Stimulated activated CD4-positive, alpha-beta T cell treated with anti-CD3 and anti-CD28 coated beads, Interleukin-4, amount 100 ng/mL, for 24 hours (primary cell): ENCODE measurements at places on chromosomes 4 and X.

GRCh38 chrX:13059637-13060499, 15.4 kb upstream of the FAM9C start:
- DNase-seq = no peak

- DNase-seq = no peak
Measured at GRCh38 chr4:177923888-177924287, 481.7 kb upstream of the AGA start.

- DNase-seq = no peak
Measured at GRCh38 chr4:140357868-140358267, 15.6 kb upstream of the SCOC start.

- no peak for DNase-seq
Measured at GRCh38 chrX:43860646-43861370, 21.4 kb downstream of the MAOB start.

- DNase-seq = no peak
Measured at GRCh38 chrX:20135944-20136343, 5.7 kb downstream of the EIF1AX start.

DNA sequence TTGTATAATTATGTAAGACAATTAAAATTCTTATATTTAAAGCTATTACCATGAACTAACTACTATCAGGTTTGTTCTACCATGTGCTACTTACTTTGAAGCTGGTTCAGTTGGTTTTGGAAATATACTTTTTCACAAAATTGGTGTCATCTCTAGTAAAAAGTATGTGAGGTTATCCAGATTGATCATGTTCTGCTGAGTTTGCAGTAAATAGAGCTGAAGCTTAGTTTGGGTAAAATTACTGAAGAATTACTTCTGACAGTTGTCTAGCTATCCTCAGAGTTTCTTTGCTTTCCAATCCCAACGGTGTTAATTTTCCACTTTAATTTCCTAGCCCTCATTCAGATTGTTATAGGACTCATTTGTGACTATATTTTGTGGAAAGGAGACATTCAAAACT, 184.2 kb downstream of the FAT4 start:
- DNase-seq = no peak

DNA sequence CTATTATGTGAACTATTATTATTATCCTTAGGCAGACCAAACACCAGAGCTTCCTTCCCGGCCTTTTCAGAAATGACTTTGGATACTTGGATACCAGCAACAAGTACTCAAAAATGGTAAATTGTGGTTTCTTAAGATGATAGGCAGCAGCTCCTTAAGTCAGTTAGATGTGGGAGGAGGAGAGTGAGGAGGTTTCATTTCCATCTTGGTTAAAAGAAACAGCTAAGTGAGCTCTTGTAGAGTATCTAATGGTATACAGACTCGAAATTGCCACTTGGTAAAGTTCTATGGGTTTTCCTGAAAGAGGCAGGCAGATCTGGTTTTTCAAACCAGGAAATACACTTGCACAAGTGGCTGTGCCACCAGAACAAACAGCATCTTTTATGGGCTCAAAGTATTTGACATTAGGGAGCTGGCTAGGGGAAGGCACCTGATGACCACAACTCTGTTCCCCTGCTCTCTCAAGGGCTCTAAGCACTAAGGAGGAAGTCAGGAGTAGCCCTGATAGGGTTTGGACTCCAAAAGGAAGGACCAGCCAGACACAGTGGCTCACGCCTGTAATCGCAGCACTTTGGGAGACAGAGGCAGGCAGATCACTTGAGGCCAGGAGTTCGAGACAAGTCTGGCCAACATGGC, 130.9 kb downstream of the TMEM164 start:
- no peak for DNase-seq

- no peak for DNase-seq
Measured at GRCh38 chrX:57918750-57919436, 8.6 kb upstream of the ZXDA start.

GRCh38 chr4:101695176-101695575, 95.4 kb upstream of the BANK1 start:
- no peak for DNase-seq

DNA sequence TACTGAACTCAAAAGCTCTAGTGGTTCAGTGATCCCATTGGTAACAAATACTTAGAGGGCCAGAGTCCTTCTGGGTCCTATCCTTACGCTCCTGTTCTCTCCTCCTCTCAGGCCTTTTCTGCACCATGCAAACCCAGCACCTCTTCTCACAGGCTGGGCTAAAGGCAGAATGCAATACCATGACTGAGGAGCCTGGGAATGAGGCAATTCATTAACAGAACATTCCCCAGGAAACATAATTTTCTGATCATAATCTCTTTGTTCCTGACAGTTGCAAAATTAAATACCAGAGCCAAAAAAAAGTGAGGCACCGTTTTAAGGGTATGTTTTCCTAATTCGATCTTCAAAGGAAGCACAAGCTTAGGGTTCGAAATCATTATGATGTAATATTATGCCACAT, 9.0 kb downstream of the SORBS2 start:
- no peak for DNase-seq

DNA sequence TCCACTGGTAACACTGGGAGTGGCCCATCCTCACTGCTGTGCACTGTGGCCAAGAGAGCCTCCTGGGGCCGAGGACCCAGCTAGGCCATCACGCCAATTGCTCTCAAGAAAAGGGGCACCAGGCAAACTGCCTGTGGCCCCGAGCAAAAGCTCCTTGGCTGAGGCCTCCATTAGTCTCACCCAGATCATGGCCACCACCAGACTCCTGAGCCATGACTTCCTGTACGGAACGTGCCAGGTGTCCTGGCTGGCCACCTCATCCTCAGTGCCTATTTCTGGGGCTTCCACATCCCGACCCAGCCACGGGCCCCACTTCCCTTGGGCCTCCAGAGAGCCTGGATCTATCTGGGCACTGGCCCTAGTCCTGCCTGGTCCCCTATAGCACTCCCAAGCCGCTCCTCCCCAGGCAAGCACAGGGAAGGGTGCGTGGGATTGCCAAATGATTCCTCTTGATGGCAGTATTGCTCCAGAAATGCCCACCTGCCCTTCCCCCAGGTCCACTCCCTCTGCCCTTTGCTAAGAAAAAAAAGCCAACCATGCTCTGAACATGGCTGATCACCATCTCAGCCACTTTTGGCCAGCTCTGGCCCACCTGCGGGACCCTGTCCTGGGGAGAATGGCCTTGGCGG, 212.6 kb upstream of the AGTR2 start:
- DNase-seq = no peak

DNA sequence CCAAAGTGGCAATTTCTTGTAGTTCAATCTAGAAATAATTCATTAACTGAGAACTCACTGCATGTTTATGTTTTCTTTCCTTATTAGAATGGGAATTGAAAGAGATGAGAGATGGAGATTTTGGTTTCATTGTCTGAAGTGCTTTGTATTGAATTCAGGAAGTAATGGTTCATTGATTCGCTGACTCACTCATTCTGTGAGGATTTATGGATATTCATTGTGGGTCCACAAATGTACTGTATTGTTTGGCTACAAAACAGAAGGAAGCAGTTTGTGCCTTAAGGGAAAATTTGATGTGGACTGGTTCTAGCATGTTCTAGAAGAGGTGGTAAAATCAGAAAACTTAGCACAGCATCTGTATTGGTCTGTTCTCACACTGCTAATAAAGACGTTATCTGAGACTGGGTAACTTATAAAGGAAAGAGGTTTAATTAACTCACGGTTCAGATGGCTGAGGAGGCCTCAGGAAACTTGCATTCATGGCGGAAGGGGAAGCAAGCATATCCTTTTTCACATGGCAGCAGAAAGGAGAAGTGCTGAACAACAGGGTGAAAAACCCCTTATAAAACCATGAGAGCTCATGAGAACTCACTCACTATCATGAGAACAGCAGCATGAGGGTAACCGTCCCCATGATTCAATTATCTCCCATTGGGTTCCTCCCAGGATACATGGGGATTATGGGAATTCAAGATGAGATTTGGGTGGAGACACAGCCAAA, 132.3 kb upstream of the VCX3A start:
- no peak for DNase-seq

GRCh38 chr4:176066757-176067156, 1.1 kb downstream of the WDR17 start:
- no peak for DNase-seq

GRCh38 chr4:113289766-113290165, 240.3 kb downstream of the ANK2 start:
- no peak for DNase-seq

DNA sequence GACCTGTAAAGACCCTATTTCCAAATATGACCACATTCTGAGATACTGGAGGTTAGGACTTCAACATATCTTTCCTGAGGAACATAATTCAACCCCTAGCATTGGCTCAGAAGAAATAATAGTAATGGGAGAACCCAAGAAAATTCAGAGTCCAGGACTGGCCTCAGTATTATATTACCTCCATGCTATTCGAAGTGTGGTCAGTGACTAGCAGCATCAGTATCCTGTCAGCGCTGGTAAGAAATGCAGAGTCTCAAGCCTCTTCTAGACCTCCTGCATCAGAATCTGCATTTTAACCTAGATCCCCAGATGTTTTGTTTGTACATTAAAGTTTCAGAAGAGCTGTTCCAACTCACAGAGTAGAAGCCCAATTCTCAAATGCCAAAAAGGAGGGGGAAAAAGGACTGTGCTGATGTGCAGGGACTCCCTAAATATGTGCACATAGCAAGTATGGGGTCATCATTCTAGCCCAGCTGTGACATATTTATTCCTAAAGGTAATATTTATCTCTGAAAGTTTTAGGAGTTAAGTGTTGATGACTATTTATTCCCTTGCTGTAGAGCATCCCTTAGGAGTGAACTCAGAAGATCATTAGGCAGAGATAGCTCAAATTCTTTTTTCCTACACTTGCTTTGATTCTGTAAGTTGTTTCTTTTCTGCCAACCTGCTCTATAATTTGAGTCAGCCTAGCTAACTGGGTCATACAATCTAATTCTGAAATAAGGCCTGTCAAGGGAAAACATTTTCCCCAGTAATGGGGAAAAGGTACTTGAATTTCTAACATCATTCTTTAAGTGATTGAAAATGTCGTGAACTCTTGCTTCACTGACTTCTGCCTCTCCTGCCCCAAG, 361.9 kb downstream of the ARHGAP24 start:
- DNase-seq = no peak

- DNase-seq = no peak
Measured at GRCh38 chrX:64642482-64642881, 247.2 kb upstream of the MTMR8 start.

DNA sequence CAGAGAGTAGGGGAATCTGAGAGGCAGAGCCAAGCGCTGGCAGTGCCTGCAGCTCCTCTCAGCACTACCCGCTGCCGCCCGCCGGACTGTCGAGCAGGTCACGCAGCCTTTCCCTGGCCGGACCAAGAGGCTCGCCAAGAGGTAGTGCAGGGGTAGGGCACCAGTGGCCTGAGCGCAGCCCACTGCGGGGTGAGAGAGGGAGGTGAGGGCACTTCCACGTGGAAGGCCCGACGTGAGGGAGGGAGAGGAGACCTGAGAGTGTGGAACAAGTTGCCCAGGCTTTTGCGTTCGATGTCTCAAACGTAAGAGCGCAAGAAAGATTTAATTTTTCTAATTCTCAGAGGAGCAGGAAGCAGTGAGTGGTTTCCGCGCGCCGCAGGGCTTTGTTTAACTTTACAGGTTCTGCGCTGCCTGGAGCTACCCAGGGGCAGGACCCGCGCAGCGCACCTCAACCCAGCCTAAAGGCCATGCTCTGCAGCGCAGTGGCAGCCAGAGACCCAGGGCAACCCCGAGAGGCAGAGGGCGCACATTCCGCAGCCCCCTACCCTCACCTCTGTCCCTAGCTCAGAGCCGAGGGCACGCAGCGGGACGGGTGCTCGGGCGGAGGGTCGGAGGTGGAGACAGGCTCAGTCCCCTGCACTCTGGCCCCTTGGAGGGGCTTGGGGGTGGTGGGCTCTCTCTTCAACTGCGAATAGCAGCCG, 14.9 kb downstream of the ARHGAP36 start:
- no peak for DNase-seq

- no peak for DNase-seq
Measured at GRCh38 chr4:39635023-39635422, 3.6 kb downstream of the SMIM14 start.

DNA sequence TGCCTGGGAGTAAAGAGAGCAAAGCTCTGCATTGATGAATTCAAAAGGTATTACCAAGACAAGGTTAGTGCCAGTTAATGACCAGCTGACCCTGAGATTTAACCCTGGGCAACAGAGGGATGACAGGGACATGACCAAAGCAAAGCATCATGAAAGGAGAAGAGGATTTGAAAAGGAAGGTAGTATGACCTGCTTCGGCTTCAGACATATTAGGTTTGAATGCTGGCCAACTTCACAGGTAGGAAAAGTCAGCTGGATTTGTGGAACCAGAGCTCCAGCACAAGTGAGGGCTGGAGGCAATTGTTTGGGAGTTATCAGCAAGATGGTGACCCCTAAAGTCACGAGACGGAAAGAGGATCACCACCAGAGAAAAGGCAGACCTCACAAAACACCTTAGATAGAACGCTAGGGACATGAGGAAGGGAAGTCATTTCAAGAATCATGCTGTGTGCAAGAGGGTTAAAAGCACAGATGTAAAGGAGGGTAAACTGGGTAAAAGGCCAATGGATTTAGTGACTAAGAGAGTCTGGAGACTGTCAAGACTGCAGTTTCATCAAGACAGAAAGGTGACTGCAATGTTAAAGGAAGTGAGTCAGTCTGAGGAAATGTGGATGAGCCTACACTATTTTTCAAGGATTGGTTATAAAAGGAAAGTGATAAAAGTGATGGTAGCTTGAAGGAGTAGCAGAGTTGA, 45.6 kb downstream of the SH3RF1 start:
- DNase-seq = no peak

DNA sequence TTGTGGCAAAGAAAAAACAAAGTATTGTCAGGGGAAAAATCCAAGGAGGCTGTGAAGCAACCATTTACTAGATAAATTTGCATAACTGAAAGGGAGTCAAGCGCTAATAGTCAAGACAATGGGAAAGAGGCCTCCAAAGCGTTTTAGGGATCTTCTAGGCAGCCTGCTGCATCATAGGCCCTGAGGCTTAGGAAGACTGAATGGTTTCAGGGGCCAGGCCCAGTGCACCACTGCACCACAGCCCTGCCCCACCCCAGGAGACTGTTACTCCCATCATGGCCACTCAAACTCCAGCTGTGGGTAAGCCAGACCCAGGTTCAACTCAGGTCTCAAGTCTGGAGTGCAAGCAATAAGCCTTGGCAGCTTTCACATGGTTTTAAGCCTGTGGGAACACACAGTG, 362.9 kb downstream of the SH3BGRL start:
- no peak for DNase-seq

- no peak for DNase-seq
Measured at GRCh38 chr4:55068522-55068921, 56.9 kb downstream of the KDR start.

GRCh38 chrX:66625525-66625924, 13.4 kb downstream of the EDA2R start:
- DNase-seq = no peak

- no peak for DNase-seq
Measured at GRCh38 chr4:90857081-90857820, 730.1 kb downstream of the CCSER1 start.

DNA sequence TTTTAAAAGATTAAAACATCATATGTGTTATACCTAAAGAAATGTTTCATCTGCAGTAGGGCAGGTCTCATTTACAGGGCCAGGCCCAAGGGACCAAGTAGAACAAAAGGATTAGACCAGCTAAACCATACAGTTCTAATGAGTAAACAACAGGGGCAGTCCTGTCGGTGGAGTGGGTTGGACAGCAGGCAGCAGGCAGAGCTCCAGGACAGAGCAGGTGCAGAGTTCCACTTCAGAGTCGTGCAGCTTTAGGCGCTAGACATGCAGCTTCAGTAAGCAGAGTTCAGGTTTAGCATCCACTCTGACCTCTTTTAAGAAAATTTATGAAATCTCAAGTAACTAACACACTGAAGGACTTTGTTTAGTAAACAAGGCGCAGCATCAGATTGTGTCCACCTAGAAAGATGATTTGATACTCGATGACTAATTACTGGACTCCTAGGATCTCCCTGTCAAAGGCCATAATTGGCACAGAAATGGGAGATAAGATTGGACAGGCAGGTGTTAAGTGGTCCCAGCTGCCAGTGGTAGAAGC, 487.7 kb upstream of the INTU start:
- no peak for DNase-seq
